ENCODE measurements at places on chromosomes 16 and 17.

- no peak for DNase-seq
These were observed 22.5 kb downstream of the STAT5A start for GRCh38 chr17:42310787-42311215.

GRCh38 chr16:61415126-61415525, 621.1 kb downstream of the CDH8 start:
- no peak for DNase-seq

DNA sequence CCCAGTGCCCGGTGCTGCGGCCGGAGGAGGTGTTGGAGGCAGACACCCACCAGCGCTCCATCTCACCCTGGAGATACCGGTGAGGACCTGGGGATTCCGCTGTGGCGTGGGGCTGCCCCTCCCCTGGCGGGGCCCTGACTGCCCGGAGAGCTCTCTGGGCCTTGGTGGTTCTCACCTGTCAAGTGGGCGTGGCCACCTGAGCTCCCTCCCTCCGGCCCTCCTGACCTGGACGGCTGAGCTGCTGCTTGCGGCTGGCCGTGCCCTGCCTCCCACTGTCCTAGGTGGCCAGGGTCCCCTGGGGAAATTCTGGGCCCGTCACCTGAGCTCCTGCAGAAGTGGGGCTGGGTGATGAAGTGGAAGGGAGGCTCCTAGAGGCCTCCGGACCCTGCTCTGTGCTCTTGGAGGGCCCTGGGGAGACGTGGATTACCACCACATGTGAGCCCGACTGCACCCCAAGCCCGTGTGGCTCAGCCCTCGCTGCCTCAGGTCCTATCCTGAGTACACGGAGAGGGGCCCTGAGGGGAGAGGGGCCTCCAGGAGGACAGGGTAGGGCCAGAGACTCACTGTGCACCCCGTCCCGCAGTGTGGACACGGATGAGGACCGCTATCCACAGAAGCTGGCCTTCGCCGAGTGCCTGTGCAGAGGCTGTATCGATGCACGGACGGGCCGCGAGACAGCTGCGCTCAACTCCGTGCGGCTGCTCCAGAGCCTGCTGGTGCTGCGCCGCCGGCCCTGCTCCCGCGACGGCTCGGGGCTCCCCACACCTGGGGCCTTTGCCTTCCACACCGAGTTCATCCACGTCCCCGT, 1.1 kb downstream of the IL17C start:
- no peak for DNase-seq

DNA sequence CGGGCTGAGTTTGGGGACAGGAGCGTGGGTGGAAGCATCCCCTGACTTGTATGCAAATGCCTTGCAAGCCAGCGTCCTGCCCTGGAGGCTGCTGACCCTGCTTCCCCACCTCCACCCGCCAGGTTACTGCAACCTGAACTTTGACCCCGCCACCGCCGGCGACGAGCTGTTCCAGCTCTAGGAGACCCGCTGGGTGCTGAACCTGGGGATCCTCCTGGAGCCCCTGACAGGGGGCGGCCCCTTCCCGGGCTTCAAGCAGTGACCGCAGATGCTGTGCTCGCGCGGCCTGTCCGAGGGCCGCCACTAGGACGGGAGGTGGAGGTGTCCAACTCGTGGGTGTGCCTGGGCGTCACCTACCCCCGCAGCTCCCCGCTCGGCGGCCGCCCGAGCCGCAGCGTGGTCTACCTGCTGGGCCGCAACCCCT, 10.7 kb upstream of the SLC16A5 start:
- DNase-seq, result no peak

DNA sequence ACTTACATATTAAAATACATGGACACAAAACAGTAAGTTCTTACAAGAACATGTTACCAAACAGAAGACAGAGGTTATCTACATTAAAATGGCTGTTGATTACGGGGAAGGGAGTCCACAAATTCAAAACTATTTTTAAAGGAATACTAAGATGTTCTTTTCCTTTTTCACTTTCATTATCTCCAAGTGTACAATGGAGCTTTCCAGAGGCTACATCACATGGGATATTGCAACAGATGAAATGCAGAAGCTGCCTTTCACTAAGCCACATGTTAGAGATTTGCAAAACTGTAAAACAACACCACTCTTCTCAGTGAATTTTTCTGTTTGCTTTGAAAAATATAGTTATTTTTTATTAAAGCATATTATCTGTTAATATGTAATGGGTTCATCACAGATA, 53.6 kb downstream of the XPO6 start:
- DNase-seq, result no peak

DNA sequence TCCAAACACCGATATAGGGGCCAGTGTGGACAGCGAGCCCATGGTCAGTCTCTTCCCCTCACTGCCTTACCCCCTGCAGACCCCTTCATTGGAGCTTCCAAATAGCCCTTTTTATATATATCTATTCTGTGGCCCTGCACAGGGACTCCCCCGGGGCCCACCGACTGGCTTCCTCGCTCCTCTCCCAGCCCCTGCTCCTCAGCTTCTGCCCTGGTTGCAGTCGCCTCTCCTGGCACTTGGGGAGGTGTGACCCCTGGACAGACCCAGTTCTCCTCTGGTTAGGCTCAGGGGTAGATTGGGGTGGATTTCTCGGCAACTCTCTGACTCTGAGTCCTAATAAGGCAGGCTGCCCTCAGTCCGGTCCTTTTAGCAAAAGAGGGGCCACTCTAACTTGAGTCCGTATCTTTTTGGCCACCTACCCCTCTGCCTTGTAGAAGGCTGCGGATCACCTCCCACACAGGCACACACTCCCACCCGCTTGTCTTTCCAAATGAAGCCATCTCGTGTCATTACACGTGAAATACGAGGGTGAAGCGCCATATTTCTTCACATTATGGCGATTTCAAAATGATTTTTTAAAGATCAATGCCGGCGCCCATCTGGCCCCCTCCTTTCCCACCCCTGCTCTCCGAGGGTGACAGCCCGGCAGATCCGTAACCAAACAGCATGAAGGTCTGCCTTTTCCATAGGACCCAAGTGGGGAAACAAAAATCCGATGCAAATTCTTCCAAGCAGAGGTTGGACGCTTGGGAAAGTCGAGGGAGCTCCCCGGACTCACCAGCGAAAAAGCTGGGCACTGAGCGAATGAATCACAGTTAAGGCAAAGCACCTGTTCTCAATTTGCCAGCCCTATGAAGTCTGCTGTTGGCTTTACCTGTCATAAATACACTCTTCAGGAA, 1.7 kb upstream of the HOXB9 start:
- DNase-seq, result no peak

- peak; percentile 46 for DNase-seq
These were observed 229.6 kb downstream of the MRTFB start for GRCh38 chr16:14300705-14301168.

DNA sequence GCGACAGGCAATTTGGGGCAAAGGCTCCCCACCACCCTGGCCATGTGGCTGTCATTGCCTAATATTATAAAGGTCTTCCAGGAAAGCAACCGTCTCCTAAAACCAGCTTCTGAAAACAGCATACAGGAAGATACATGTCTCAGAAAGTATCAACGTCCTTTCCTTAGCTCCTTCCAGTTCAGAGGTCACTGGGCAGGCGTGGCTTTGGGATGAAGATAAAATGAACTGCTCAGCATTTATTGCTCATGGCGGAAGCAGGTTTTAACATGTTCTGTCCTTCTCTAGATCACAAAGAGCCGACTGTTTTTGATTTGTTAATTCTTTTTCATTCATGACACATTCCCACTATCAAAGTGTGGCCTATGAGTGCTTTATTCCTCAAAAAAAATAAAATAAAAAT, 8.0 kb downstream of the CFAP20 start:
- no peak for DNase-seq

DNA sequence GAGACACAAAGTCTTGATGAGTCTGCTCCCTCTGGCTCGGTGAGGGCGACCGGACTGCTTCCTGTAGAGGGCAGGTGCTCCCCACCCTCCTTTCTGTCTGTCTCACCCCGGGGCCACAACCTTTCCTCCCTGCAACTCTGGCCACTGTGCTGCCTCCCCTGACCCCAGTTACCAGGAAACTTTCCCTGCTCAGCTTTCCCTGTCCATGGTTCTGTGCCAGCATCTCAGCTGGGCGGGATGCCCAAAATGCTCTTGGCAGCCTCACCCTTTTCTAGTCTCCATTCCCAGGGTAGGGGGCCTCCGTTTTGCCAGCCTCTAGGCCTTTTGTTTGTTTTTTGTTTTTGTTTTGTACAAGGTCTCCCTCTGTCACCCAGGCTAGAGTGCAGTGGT, 1.4 kb downstream of the PLD2 start:
- no peak for DNase-seq

GRCh38 chr17:48429638-48430586, at the start of gene SKAP1:
Gene SKAP1 (minus strand): TSS chr17:48430214.
- no peak for DNase-seq

All from NCI-H524 (cell line).